Brain microvascular endothelial cell (primary cell): ENCODE measurements at places on chromosomes 6 and 20.

DNA sequence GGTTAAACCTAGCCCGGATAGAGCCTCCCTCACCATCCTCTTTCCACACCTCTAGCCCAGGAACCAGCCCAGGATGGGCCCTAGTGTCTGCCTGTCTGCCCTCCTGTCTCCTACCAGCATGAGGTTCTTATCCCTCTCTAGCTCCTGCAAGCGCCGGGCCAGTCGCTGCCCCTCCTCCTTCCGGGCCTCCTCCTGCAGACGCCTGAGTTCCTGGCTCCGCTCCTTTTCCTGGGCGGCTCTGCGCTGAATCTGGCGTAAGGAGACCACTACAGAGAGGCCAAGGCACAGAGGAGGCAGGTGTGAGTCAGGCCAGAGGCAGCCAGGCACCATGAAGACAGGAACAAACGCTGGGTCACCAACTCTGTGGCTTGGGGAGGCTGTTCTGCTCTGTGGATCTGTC is 4.3 kb upstream of the PSORS1C2 start:
- peak; percentile 42 for DNase-seq

DNA sequence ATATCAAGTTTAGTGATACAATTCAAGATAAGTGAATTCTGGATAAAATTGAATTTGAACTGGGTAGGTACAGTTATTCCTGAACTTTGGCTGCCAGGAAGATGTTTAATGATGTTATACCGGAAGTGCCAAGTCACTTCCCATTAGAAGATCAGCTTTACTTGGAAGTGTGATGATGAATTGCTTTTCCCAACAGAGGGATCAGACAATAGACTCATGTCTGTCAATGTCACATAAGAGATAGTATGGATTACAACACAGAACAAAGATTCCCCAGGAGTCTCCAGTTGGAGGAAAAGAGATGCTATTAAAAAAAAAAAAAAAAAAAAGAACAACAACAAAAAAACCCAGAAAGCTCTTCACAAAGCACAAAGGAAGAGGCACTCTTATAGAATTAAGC is 497.9 kb upstream of the EPHA7 start:
- no peak for DNase-seq

GRCh38 chr6:142518126-142518525 is 216.3 kb downstream of the ADGRG6 start:
- no peak for DNase-seq

GRCh38 chr6:14711056-14711703 is 534.7 kb upstream of the JARID2 start:
- peak; percentile 97 for DNase-seq

DNA sequence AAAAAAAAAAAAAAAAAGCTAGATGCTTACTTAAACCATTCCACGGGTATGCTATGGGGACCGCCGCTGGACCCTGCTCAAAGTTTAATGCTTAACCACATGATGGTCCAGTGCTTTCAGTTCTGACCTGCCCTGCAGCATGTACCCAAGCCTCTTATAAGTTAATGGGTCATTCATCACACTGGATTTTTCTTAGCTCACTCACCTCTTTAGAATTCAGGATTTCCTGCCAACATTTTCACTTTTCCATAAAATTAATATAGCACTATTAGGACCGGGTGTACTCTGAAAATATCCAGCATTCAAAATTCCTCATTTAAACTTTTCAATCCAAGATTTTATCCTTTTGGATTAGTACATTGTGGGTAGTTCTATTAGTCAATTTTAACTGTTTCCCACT is 140.8 kb downstream of the ALDH8A1 start:
- DNase-seq: no peak

DNA sequence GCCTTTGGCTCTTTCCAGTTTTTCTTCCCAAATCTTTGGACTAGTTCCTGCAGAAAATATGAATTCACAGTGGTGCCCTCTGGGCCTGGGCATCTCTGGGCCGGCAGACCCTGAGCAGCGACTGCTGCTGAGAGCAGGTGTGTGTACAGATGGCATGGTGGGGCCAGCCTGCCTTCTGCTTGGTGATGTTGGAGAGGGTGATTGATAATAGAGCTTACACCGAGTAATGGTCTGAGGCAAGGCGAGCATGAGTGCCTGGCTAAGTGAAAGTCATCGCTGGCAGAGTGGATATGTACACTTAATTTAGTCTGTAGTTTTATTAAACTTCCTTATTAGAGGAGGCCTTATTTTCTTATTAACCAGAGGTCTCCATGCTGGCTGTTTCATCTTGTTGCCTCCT is 156.9 kb downstream of the CDKAL1 start:
- DNase-seq: no peak

DNA sequence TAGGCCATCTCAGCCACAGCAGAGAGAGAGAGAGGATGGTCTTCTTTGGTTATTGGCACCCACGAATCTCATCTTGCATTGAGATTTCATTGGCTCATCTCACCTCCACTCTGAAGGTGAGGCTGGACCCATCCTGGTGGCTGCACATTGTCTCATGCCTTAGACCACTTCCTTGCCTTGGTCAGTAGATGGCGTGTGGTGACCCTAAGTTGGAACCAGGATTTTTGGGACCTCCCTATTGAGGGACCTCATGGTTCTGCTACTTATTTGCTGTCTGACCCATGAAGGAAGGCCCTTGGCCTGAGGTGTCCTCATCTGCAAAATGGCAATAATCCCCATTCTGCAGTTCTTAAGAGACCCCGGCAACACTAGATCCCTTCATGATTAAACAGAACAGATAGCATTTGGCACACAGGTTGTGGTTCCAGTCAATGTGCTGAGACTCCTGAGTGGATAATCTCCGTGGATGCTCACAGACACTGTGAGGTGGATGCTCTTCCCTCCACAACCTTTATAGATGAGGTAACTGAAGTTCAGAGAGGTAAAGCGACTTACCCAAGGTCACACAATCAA is 21.5 kb upstream of the AAR2 start:
- DNase-seq: no peak

GRCh38 chr6:26389349-26389894 is 6.5 kb downstream of the BTN2A2 start:
- no peak for DNase-seq

DNA sequence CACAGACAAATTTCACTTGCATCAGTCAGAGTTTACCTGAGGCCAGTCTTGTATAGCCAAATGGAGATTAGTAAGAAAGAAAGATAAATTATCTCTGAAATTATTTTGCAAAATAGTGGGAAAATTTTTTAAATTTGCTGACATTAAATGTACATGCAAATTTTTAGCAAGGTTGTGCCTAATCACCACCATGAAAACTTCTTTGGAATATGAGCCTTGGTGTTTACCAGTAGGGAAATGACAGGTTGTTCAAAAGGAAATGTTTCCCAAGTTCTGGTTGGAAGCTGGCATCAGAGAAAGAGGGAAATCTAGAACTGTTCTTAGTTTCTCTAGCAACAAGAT is 34.4 kb upstream of the LOC128125822 start:
- no peak for DNase-seq

GRCh38 chr6:126293891-126294524 is 45.9 kb upstream of the CENPW start:
- DNase-seq: no peak

GRCh38 chr6:5084360-5084780 is 771 bp upstream of the PPP1R3G start:
- no peak for DNase-seq

DNA sequence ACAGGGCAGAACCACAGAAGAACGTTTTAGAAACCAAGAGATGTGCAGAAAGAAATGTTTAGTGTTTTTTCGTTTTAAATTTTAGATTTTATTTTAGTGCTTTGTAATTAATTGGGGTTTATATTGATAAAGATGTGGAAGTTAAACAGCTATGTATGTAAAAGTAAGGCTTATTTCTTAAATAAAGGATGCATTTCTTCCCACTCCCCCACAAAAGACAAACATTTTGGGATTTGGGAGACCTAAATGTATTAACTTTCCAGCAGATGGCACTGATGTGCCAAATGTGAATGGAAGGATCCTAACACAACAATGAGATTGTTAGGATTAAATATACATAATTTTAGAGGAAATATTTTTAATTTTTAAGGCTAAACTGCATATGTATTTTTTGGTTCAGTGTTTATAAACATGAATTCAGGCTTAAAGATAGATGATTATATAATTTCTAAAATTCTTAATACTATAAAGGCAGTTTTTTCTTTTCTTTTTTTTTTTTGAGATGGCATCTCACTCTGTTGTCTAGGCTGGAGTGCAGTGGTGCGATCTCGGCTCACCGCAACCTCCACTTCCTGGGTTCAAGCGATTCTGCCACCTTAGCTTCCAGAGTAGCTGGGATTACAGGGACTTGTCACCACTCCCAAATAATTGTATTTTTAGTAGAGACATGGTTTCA is 12.0 kb downstream of the PFDN4 start:
- no peak for DNase-seq

- DNase-seq: peak; percentile 75
These were observed 47.6 kb upstream of the SMIM8 start for GRCh38 chr6:87274660-87275274.
